Adipocyte (in vitro differentiated cells): ENCODE measurements at places on chromosomes 1 and 21.

GRCh38 chr1:85569737-85570404 is 10.7 kb upstream of the CCN1 start:
- DNase-seq = no peak

DNA sequence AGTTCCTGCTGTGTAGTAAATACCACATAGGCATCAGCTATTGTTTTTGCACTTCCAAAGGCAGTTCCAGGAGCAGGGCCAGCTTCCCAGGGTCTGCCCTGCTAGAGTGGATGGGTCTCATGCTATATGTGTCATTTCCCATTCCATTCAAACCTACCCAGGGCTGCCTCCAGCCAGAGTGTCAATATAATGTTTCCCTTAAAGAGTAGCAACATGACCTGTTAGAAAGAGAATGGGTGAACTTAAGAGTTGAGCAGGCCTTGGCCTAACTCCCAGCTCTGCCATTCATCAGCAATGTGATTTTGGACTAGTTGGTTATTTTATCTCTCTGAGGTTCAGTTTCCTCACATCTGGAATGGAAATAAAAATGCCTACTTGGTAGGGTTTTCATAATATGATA is 44.9 kb downstream of the RAB3B start:
- peak; percentile 47 for DNase-seq

DNA sequence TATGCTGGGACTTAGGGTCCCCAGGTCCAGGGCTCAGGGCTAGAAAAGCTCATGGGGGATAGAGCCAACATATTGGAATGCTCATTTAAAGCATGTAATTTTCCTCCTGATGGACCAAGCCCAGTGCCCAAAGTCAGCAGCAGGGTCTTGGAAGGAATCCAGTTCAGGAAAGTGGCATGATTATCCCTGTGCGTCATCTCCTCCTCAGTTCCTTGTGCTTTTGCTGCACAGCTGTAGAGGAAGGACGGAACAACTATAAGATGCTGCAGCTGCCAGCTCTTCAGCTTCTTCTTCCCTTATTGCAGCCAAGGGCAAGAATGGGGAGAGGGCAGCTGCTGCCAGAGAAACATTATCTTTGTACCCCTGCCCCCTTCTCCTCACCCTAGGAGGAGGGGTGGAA is 58.4 kb downstream of the OVGP1 start:
- DNase-seq = peak; percentile 23

- no peak for DNase-seq
Observed at GRCh38 chr1:197367627-197368026, 99.6 kb downstream of the CRB1 start.

DNA sequence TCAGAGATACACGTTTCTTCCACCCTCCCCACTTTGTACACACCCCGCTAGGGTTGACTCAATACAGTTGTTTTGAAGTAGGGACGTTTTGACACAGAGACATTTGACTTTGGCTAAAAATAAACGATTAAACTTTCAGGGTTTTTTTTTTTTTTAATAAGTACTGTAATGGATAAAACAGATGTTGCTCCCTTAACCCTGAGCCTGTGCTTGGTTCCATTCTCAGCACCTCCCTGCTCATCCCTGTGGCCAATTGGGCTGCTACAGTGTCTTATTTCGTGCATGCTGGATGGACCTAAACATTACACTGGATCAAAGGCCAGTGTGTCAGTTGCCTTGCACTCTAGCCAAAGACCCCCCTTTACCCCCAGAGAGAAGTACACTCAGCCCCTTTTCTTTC is 16.9 kb downstream of the GRHL3 start:
- DNase-seq = no peak

DNA sequence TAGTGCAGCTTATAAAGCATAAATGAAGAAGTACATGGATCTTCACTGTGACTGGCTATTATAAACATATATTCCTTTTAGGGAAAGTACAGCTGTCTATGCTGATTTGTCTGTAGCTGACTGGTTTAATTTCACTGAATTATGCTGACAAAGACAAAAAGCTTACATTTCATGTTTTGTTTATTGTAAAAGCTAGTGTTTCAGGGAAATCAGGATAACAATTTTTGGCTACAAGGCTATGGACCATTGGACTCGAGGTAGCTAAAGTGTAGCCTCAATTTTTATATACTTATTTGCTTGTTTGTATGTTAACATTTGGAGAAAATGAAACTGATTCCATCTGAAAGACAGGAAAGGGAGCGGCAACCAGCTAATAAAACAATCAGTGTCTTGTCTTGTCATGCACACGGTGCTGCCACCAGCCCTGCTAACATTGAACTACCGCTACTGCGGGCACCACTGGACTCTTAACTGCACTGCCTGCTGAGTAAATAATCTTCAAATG is 480.2 kb downstream of the COL11A1 start:
- DNase-seq = peak; percentile 26

GRCh38 chr1:17122521-17123164 is 3.4 kb upstream of the PADI2 start:
- no peak for DNase-seq

- no peak for DNase-seq
Observed at GRCh38 chr1:244294599-244295224, 157.0 kb downstream of the ADSS2 start.

DNA sequence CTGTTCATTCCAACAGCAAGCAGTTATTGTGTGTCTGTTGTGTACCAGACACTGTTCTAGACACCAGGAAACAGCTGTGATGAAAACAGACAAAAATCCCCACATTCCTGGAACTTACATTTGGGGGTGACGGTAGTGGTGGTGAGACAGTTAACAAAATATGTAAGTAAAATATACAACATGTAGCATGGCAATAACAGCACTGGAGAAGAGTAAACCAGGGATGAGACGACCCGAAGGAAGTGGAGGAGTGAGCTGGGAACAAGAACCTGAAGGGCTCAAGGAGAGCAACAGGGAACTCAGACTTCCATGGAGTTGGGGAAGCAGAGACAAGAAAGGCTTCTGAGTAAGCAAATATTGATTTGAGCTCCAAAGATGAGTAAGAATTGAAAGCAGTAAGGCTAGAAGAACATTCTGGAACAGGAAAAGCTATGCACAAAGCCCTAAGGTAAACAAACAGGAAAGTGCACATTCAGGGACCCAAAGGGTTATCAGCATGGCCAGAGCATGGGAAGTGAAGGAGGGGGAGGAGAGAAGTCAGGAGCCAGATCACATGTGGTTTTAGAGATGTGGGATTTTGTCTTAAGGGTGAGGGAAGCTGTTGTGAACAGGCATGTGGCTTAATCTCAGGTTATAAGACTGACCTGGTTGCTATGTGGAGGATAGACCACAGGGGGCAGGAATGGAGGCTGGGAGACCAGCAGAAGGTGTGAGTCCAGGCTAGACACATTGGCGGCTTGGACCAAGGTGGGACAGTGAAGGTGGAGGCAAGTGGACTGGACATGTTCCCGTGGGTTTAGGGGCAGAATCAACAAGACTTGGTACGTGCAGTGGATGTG is 7.3 kb downstream of the CSF1 start:
- no peak for DNase-seq

GRCh38 chr1:17834561-17835100 is 79.5 kb downstream of the ACTL8 start:
- no peak for DNase-seq

- peak; percentile 99 for DNase-seq
Observed at GRCh38 chr1:197146101-197147095, at the start of gene ASPM. Gene ASPM, minus strand, starts transcription at chr1:197146669. Its CDS starts 232 bp downstream, at chr1:197146437.

- DNase-seq = no peak
Observed at GRCh38 chr1:106621853-106622252, 434.6 kb upstream of the PRMT6 start.

- DNase-seq = no peak
Observed at GRCh38 chr1:32896451-32896850, 4.7 kb downstream of the TMEM54 start.

- DNase-seq = peak; percentile 38
Observed at GRCh38 chr1:156664767-156665411, 12.3 kb downstream of the NES start.

- DNase-seq = peak; percentile 5
Observed at GRCh38 chr1:226589008-226589733, 40.6 kb downstream of the STUM start.

GRCh38 chr21:26956216-26956615 is 10.7 kb downstream of the ADAMTS5 start:
- no peak for DNase-seq

DNA sequence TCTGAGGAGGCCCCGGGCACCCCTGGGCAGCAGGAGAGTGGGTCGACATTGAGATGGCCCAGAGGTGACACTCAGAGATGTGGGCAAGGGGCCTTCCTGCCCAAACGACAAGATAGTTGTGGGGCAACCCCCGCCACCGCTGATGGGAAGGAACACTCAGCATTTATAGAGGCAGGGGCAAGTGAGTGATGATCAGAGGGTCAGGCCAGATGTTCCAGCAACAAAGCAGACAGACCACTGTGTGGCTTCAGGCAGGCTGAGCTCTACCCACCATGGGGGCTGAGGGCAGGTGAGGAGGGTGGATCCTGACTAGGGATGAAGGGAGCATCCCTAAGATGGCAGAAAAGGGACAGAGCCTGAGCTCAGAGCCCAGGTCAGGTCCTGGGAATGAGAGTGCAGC is 362.7 kb downstream of the PTPRU start:
- no peak for DNase-seq

- DNase-seq = peak; percentile 76
Observed at GRCh38 chr1:147177611-147178380, 5.5 kb upstream of the PRKAB2 start.

DNA sequence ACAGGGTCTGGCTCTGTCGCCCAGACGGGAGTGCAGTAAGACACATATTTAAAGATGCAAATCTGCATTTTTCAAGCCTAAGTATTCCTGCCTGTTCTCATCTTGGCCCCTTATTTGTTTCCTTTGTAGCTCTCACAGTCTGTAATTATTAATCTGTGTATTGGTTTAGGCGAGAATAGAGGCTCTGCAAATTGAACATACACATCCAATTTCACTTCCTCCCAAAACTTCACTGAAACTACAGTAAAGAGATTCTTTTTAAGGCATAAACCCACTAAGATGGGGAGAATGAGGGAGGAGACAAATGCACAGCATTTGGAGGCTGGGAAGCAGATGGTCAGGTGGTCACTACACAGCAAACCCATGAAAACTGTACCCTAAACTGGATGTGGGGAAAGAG is 21.0 kb downstream of the HMGN2 start:
- no peak for DNase-seq

DNA sequence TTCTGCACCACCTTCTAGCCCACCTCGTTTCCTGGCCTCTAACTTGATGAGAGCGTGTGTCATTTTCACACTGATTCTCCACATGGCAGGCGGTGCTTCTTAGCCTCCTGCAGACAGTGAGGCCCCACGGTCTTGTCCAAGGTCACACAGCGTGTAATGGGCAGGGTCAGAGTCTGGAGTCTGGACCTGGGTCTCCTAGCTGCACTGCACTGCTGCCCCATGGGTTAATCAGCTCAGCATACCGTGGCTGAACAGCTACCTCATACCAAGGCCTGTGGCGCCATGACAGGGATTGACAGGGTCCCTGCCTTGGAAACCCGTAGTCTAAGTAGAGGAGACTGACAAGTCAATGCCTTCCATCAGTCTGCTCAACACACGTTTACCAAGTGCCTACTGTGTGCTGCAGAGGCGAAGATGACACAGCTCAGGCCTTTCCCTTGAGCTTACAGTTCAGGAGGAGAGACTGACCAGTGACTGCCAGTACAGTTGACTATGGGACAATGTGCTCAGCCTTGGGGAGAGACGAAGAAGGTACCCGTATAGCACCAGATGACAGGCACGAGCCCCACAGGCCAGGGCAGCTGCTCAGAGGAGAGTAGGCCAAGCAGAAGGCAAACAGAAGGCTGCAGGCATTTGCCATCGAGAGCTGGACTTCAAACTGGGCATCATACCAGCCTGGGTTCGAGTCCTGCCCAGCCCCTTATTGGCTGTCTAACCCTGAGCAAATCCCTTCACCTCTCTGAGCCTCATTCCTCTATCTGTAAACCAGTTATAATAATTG is 5.5 kb downstream of the PCSK9 start:
- DNase-seq = no peak

DNA sequence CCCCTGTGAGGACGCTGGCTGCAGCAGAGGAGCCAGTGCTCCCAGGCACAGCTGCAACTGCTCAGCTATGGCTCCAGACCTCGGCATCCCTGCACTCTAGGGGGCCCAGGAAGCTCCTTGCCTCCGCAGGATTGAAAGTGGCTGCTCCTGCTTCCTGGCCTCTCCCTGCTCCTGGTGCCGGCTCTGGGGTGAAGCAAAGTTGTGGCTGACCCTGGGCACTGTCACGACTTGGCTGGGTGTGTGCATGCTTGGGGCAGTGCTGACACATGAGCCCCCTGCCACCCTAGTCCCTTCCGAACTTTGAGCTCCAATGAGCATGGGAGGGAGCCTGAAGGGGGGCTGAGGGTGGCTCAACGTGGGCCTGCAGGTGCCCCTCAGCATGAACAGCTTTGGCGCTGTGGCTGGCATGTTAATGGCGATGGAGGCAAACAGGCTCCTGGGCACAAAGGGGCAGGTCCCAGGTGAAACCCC is 1512.2 kb downstream of the KCNT2 start:
- no peak for DNase-seq

GRCh38 chr1:14304381-14304865 is 294.1 kb upstream of the KAZN start:
- DNase-seq = peak; percentile 55

GRCh38 chr1:211579440-211580302 is 710 bp upstream of the SLC30A1 start:
- peak; percentile 77 for DNase-seq

DNA sequence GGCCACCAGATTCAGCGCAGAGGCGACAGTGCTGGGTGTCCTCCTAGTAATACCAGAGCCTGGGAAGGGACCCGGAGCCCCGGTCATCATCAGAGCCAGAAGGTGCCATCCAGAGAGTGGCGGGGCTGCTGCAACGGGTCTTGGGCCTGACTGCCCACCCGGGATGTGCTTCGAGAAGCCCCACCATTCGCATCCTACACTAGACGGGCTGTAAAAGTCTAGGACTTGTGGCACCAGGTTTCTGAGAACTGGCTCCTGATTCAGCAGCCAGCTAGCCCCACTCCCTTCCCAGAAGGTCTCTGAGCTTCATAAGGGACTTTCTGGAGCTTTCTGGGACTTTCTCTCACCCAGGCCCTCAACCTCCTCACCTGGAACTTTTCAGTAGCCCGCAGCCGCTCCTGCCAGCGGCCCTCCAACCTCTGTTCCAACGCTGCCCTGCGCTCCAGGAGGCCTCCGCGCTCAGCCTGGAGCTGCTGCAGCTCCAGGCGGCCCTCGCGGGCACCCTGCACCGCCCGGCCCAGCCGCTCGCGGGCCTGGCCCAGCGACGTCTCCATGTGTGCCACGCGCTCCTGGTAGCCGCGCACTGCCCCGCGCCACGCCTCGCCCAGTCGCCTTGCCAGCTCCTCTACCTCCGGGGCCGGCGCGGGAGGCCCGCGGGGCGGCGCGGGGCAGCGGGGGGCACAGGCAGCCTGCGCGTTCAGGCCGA is 940 bp downstream of the NES start:
- DNase-seq = peak; percentile 51

- peak; percentile 89 for DNase-seq
Observed at GRCh38 chr1:68293609-68294366, 61.5 kb upstream of the WLS start.

GRCh38 chr21:28298251-28298672 is 694.4 kb downstream of the LTN1 start:
- peak; percentile 68 for DNase-seq

- DNase-seq = no peak
Observed at GRCh38 chr1:6966326-6966725, 181.1 kb downstream of the CAMTA1 start.
